ENCODE measurements at places on chromosomes 12 and 14.
A peak's percentile ranks its signal among the peaks of the same experiment; 100 is the strongest.

GRCh38 chr12:122982963-122983788 lies 2.7 kb downstream of the ARL6IP4 start:
- H3K4me3 ChIP-seq, result no peak overlapping the region
- peak overlapping the region; percentile 37 for H3K27ac ChIP-seq
- H3K27me3 ChIP-seq, result no peaks in the 10 kb centered on the region
- H3K36me3 ChIP-seq, result peaks cover 16% of the 10 kb centered on the region
- H3K4me1 ChIP-seq, result peaks cover 35% of the 10 kb centered on the region

- H3K36me3 ChIP-seq, result no peaks in the 10 kb centered on the region
- no peaks in the 10 kb centered on the region for H3K4me1 ChIP-seq
- no peak overlapping the region for H3K27ac ChIP-seq
- H3K27me3 ChIP-seq, result no peaks in the 10 kb centered on the region
Observed at GRCh38 chr12:102430661-102431060, 49.7 kb downstream of the IGF1 start.

DNA sequence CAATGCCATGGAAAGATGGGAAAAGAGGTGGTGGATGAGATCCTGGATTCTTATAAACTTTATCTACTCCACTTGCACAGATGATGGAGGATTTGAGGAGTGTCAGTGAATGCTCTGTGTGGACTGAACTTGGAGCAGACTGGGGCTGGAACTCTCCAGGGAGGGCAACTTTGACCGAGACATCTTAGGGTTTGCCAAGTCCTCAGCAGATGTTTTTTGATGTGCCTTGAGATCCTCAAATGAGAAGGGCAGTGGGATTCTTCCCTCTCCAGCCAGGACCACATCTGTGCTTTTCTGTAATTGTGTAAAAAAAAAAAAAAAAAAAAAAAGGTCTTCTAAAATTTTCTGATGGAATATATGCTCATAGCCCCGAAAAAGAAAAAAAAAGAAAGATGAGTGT lies 23.0 kb upstream of the MYL2 start:
- no peak for DNase-seq
- no peaks in the 10 kb centered on the region for H3K27me3 ChIP-seq
- H3K27ac ChIP-seq, result no peak overlapping the region
- H3K4me1 ChIP-seq, result no peaks in the 10 kb centered on the region
- H3K36me3 ChIP-seq, result no peaks in the 10 kb centered on the region

DNA sequence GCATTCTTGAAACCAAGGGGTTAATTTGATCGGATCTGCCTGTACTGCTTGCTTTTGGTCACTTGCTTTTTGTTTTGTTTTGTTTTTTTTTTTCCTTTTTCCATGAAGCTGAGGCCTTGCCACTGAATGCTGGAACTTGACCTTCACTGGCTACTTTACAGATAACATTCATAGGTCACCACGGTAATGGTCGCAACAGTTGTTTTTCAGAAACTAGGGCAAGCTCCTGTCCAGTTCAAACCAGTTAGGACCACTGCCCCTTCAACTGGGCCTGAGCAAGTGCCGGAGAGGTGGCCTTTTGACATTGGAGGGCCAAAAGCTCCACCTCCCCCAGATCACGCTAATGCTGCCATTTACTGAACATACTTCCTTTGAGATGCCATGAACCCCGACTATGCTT lies 147.6 kb downstream of the FOXN3 start:
- H3K4me3 ChIP-seq, result no peak overlapping the region
- no peaks in the 10 kb centered on the region for H3K27me3 ChIP-seq
- DNase-seq, result no peak
- peaks cover 4% of the 10 kb centered on the region for H3K36me3 ChIP-seq
- H3K4me1 ChIP-seq, result peaks cover 2% of the 10 kb centered on the region

- H3K27ac ChIP-seq, result no peak overlapping the region
- H3K27me3 ChIP-seq, result no peaks in the 10 kb centered on the region
- DNase-seq, result no peak
- no peak overlapping the region for H3K4me3 ChIP-seq
- H3K4me1 ChIP-seq, result no peaks in the 10 kb centered on the region
Observed at GRCh38 chr14:54554401-54554800, 12.5 kb upstream of the SAMD4A start.

GRCh38 chr14:96281486-96281885 lies 25.5 kb downstream of the BDKRB1 start:
- H3K4me3 ChIP-seq, result no peak overlapping the region
- no peaks in the 10 kb centered on the region for H3K4me1 ChIP-seq
- H3K36me3 ChIP-seq, result no peaks in the 10 kb centered on the region

DNA sequence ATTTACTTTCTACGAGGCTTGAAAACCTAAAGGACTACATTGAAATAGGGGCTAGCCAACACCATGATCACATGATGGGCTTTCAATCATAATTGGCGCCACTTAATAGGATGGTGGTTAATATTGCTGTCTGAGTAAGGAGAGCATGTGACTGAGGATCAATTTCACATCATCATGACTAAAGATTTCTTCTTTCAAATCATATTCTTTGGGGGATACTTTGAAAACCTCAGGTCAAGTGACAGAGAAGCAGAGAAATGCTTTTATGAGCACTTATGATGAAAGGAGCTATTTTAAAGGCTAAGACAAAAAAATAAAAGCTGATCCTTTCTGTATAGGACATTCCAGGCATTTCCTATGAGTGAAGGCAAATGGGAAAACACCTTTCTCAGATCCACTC lies 42.9 kb upstream of the KRAS start:
- DNase-seq, result no peak
- no peak overlapping the region for H3K4me3 ChIP-seq
- no peaks in the 10 kb centered on the region for H3K27me3 ChIP-seq
- H3K27ac ChIP-seq, result no peak overlapping the region

GRCh38 chr12:93734784-93735183 lies 57.6 kb downstream of the CRADD start:
- H3K36me3 ChIP-seq, result no peaks in the 10 kb centered on the region
- H3K27me3 ChIP-seq, result no peaks in the 10 kb centered on the region
- no peak for DNase-seq
- H3K4me1 ChIP-seq, result no peaks in the 10 kb centered on the region
- no peak overlapping the region for H3K4me3 ChIP-seq

DNA sequence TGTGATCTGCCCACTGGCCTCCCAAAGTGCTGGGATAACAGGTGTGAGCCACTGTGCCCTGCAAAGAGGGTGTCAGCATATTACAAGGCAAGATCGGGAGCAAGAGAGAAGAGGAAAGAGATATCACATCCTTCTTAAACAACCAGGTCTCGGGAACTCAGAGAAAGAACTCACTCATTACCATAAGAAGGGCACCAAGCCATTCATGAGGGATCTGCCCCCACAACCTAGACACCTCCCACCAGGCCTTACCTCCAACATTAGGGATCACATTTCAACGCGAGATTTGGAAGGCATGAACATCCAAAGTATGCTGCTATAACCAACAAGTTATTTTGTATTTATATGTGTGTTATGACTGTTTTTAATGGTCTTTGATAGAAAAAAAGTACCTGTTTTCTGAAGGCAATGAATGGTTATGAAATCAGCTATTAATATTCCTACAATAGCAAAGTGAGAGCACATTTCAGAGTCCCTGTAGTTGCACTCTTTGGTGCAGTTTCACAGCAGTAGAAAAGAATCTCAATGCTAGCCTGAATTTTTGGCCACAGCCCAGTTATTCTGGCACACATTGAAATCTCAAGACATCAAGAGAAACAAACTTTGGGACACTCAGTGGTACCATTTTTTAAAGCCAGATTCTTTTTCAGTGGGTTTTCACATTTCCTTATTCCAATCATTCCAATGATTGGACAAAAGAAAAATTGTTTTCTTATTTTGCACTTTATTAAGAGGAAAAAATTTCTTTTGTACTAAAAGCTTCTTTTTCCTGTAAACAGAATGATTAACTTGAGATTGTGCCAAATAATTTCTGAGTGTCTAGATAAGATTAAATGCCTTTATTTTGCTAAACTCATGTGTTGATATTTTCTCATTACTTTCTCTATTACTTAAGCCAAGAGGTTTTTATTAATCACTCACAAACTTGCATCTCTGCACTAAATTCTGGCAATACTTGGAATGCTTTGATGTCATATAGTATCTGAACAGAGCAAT lies 582.6 kb upstream of the ATP2B1 start:
- no peaks in the 10 kb centered on the region for H3K27me3 ChIP-seq
- no peak overlapping the region for H3K4me3 ChIP-seq
- no peaks in the 10 kb centered on the region for H3K36me3 ChIP-seq

DNA sequence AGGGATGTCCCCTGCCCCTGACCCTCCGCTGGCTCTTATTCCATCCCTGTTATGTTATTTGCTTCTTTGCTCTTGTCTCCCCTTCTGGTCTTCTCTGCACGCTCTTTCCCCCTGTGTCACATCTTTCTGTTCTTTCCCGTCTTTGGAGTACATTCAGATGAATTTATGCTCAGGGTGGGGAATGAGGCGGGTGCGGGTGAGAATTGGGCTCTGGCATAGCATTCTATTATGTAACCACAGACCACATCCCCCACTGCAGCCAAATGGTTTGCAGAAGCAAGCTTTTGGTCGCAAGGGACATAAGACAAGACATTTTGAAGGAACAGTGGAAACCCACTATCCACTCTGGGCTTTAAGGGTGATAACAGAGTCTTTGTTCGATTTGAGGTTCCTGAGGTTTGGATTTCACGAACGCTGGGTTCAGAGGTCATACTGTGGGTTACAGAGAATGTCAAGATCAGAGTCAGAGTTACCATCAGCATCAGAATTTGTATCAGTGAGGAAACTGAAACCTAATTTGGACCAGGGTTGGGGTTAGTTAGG lies 3.8 kb downstream of the ENDOU start:
- peaks cover 24% of the 10 kb centered on the region for H3K4me1 ChIP-seq
- H3K27me3 ChIP-seq, result no peaks in the 10 kb centered on the region
- no peak for DNase-seq
- H3K27ac ChIP-seq, result no peak overlapping the region
- H3K4me3 ChIP-seq, result no peak overlapping the region

- H3K27me3 ChIP-seq, result no peaks in the 10 kb centered on the region
- H3K36me3 ChIP-seq, result no peaks in the 10 kb centered on the region
- H3K4me1 ChIP-seq, result no peaks in the 10 kb centered on the region
- no peak overlapping the region for H3K4me3 ChIP-seq
- DNase-seq, result no peak
- no peak overlapping the region for H3K27ac ChIP-seq
Observed at GRCh38 chr12:78864870-78865463, 393 bp downstream of the SYT1 start.

- H3K4me1 ChIP-seq, result no peaks in the 10 kb centered on the region
- DNase-seq, result no peak
- H3K27me3 ChIP-seq, result no peaks in the 10 kb centered on the region
- H3K27ac ChIP-seq, result no peak overlapping the region
- H3K36me3 ChIP-seq, result no peaks in the 10 kb centered on the region
- H3K4me3 ChIP-seq, result no peak overlapping the region
Observed at GRCh38 chr14:31371646-31372045, 48.7 kb downstream of the HEATR5A start.

GRCh38 chr12:3173008-3173553 lies 95.9 kb downstream of the TSPAN9 start:
- H3K27ac ChIP-seq, result no peak overlapping the region
- no peak for DNase-seq
- no peak overlapping the region for H3K4me3 ChIP-seq
- H3K4me1 ChIP-seq, result no peaks in the 10 kb centered on the region
- H3K27me3 ChIP-seq, result no peaks in the 10 kb centered on the region

DNA sequence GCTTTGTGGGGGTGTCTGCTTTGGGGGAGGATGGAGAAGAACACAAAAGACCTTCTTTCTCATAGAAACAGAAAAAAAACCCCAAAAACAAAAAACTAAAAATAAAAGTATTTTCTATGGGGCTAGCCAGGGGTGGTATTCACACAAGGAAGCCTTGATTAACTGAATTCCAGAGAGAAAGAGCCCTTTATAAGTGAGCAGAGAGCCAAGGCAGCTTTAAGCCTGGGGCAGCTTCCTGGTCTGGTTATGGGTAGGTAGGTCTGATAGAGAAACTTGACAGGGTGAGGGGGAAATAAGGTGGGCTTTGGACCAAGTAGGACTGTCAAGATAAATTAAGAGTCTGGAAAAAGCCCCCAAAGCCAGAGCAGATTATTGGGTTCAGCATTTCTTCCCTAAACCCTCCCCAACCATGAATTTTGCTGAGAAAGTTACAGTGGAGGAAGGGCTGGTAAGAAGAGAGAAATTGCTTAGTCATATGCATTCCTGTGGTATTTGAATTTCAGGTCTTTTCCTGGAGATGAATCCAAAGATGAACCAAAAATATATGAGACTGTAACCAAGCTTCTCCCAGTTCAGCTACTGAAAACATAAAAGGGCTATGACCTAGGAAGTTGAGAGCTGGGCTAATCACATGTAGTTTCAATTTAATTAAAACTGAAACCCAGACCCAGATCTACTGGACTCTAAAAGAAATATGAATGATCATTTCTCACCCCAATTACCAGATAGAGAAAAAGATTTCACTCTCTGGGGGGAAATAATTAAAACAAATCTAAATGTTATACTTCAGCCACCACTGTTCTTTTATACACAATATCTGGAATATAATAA lies 144.8 kb downstream of the TBC1D30 start:
- no peaks in the 10 kb centered on the region for H3K36me3 ChIP-seq
- H3K4me3 ChIP-seq, result no peak overlapping the region
- H3K4me1 ChIP-seq, result no peaks in the 10 kb centered on the region
- no peak overlapping the region for H3K27ac ChIP-seq
- no peak for DNase-seq
- H3K27me3 ChIP-seq, result no peaks in the 10 kb centered on the region

GRCh38 chr12:94145191-94145983 lies 3.0 kb upstream of the PLXNC1 start:
- no peaks in the 10 kb centered on the region for H3K36me3 ChIP-seq
- H3K27me3 ChIP-seq, result no peaks in the 10 kb centered on the region
- H3K4me3 ChIP-seq, result no peak overlapping the region
- H3K4me1 ChIP-seq, result peaks cover 3% of the 10 kb centered on the region
- no peak for DNase-seq

DNA sequence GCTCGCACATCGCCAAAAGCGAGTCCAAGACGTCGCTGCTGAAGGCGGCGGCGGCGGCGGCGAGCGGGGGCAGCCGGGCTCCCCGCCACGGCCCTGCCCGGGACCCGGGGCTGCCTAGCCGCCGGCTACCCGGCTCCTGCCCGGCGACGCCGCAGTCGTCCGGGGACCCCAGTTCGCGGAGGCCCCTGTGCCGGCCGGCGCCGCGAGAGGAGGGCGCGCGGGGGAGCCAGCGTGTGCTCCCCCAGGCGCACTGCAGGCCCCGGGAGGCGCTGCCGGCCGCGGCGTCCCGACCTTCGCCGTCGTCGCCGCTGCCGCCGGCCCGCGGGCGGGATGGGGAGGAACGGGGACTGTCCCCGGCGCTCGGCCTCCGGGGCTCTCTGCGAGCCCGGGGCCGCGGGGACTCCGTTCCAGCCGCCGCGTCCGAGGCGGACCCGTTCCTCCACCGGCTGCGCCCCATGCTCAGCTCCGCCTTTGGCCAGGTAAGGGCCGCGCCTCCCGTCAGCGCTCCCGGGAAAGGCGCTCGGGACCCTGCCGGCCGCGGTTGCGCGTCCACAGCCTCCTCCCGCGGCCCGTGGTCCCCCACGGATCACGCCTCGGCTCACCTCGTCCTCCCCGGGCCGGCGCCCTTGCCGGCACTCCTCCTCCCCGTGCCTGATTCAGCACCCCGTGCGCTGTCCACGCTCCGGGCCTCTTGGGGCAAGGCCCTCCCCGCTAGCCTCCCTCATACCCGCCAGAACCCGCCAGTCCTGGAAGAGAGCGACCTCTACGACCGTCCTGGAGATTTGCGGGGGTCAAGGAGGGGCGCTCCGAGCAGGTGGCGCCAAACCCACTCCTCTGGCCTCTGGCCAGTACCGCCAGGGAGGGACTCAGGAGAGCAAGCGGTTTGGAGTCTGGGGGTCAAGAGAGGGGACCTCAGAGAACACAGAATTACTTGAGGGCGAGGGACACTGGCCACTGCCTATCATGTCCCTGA lies 721 bp downstream of the CABP1 start:
- DNase-seq, result peak; percentile 25
- H3K36me3 ChIP-seq, result no peaks in the 10 kb centered on the region
- peaks cover 24% of the 10 kb centered on the region for H3K27me3 ChIP-seq
- H3K4me1 ChIP-seq, result peaks cover 10% of the 10 kb centered on the region
- H3K4me3 ChIP-seq, result peak overlapping the region; percentile 45

All from effector memory CD4-positive, alpha-beta T cell (primary cell).